SK-N-DZ (cell line): ENCODE measurements at places on chromosomes 13 and 19.

GRCh38 chr13:39765801-39766463 is 110.5 kb downstream of the COG6 start:
- DNase-seq = peak; percentile 15

GRCh38 chr13:79723519-79724024 is 242.6 kb downstream of the NDFIP2 start:
- no peak for DNase-seq

DNA sequence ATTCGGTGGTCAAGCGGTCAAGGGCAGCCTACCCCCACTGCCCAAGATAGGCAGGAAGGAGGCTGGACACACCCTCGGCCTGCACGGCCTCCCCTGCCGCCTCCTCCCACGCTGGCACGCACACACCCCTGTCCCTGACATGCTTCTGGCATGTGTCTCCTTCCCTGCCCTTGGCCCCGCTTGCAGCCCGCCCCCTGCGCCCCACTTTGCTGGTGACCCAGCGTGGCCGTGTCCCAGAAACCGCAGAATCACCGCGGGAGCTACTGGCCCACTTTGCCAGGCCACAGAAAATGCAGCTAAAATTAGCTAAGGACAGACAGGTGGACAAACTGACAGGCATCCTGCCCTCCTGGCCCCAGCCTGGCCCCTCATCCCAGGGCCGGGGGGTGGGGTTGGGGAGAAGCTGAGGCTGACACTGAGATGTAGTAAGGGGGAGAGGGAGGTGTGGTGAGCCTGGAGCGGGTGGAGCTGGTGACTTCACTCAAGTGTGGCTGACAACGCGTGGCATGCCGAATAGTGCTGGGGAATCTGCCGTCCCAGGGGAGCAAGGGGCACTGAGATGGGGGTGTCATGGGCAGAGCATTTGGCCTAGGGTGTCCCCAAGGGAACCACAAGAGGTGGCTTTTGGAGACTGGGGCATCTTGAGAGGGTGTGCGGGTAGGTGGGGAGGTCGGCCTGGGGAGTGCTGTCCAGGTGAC is 2.4 kb downstream of the SHANK1 start:
- no peak for DNase-seq

- no peak for DNase-seq
Measured at GRCh38 chr19:58294743-58295374, 10.3 kb upstream of the ERVK3-1 start.

DNA sequence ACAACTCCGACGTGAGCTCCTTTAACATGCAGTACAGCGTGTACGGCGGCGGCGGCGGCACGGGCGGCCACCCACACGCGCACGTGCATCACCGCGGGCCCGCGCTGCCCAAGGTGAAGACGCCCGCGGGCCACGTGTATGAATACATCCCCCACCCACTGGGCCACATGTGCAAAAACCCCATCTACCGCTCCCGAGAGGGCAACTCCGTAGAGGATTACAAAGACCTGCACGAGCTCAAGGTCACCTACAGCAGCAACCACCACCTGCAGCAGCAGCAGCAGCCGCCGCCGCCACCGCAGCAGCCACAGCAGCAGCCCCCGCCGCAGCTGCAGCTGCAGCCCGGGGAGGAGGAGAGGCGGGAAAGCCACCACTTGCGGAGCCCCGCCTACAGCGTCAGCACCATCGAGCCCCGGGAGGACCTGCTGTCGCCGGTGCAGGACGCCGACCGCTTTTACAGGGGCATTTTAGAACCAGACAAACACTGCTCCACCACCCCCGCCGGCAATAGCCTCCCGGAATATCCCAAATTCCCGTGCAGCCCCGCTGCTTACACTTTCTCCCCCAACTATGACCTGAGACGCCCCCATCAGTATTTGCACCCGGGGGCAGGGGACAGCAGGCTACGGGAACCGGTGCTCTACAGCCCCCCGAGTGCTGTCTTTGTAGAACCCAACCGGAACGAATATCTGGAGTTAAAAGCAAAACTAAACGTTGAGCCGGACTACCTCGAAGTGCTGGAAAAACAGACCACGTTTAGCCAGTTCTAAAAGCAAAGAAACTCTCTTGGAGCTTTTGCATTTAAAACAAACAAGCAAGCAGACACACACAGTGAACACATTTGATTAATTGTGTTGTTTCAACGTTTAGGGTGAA is 6.6 kb downstream of the SLITRK5 start:
- no peak for DNase-seq

DNA sequence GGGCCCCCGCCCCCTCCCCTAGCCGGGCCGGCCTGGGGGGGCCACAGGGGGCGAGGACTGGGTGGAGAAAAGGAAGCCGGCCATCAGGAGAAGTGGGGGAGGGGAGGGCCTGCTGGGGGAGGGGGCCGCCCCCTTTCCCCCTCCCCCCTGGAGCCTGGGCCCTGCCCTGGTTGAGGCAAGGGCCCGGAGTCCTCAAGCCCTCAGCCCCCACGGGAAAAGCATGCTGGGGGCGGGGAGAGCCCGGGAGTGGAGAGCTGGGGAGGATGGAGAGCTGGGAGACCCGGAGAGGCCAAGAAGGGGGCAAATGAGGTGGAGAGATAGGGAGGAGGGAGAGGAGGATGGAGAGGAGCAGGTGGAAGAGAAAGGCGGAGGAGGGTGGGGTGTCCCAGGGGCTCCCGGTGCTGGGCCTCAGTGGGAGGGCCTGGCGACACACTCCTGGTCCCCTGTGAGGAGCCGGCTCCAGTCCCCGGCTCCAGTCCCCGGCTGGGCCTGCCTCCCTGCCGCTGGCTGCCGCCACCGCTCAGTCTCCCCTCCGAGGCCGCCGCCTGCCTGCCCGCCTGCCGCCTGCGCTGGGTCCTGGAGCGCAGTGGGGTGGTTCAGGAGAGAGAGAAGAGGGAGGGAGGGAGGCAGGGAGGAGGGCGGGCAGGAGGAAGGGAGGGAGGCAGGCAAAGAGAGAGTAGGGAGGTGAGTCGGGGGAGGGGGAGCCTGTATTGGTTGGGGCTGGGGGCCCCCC is at the start of gene GRIK5:
Gene GRIK5 (minus strand): TSS at position 588 of the 733 bp plus-strand sequence. CDS start 4,436 bp downstream, outside the sequence.
- peak; percentile 67 for DNase-seq

- DNase-seq = no peak
Measured at GRCh38 chr19:37699057-37699456, 20.5 kb downstream of the ZNF607 start.

- DNase-seq = no peak
Measured at GRCh38 chr13:29164116-29164515, 344.0 kb downstream of the MTUS2 start.
